ENCODE measurements at places on chromosomes 4 and X. TPM values are rescaled to one million over a fixed set of nuclear protein-coding genes. Genes with fewer than 3 reads are reported as not detected.

The TRIM61 gene
- total RNA-seq = not detected

The GBA3 gene
- not detected for total RNA-seq

DNA sequence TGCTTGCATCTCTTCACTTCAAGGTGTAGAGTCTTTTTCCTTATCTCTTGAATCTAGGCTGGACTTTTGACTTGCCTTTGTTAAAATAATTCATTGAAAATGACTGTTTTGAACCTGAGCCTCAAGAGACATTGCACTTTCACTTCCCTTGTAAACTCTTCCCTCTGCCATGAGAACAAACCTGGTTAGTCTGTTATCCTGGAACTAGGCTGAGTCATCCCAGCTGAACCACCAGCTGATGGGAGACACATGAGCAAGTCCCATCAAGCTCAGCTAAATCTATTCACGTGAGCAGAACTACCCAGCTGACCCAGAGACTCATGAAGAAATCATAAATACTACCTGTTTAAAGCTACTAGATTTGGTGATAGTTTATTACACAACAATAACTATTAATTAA, 202.3 kb upstream of the CENPE start:
- no peak overlapping the region for H3K27ac ChIP-seq
- H3K4me1 ChIP-seq = no peaks in the 10 kb centered on the region
- H3K27me3 ChIP-seq = no peaks in the 10 kb centered on the region

GRCh38 chrX:41150043-41150442, 64.8 kb downstream of the USP9X start:
- no peaks in the 10 kb centered on the region for H3K27me3 ChIP-seq
- H3K4me1 ChIP-seq = peaks cover 45% of the 10 kb centered on the region
- peaks cover 50% of the 10 kb centered on the region for H3K36me3 ChIP-seq
- no peak for DNase-seq
- no peak overlapping the region for H3K27ac ChIP-seq

GRCh38 chr4:151000747-151001429, 14.2 kb downstream of the LRBA start:
- no peak overlapping the region for H3K4me3 ChIP-seq
- no peaks in the 10 kb centered on the region for H3K27me3 ChIP-seq
- no peak overlapping the region for H3K27ac ChIP-seq
- peaks cover 17% of the 10 kb centered on the region for H3K4me1 ChIP-seq
- DNase-seq = no peak

DNA sequence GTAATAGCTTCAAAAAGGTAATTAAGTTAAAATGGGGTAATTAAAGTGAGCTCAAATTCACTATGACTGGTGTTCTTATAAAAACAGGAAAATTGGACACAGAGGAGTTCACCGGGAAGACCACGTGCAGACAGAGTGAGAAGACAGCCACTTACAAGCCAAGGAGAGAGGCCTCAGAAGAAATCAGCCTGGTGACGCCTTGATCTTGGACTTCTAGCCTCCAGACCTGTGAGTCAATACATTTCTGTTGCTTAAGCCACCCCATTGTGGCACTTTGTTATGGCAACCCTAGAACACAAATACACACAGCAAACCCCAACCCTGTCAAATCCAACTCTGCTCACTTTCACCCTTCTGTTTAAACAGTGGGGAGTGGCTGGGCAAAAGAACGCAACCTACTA, 4.1 kb upstream of the CD38 start:
- peaks cover 3% of the 10 kb centered on the region for H3K4me1 ChIP-seq
- no peak for DNase-seq
- H3K27me3 ChIP-seq = no peaks in the 10 kb centered on the region
- no peak overlapping the region for H3K27ac ChIP-seq
- H3K4me3 ChIP-seq = no peak overlapping the region

DNA sequence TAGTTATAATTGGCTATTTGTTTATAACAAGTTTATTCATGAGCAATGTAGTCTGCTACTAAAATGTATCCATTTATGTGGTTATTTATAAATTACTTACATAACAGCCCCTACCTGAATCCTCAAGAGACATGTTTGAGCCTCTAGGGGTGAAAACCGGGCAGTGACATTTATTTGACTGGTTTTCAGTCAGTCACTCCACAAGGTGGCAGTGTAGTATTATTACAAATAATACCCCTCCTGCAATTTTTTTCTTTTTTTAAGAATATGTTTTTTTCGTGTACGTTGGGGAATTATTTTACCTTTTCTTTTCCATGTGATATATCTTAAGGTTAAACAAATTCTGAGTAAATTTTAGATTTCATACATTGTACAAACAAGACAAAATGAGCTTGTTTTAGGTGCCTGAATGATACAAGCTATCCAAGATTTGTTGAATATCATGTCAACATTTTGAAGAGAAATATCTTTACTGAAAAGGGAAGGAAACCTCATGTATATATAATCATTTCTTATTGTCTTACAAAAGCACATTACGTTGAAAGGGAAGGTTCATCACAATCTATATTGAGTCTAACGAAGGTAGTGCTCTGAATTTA, 598.7 kb upstream of the TECRL start:
- no peak overlapping the region for H3K27ac ChIP-seq
- H3K27me3 ChIP-seq = no peaks in the 10 kb centered on the region
- H3K4me3 ChIP-seq = no peak overlapping the region

DNA sequence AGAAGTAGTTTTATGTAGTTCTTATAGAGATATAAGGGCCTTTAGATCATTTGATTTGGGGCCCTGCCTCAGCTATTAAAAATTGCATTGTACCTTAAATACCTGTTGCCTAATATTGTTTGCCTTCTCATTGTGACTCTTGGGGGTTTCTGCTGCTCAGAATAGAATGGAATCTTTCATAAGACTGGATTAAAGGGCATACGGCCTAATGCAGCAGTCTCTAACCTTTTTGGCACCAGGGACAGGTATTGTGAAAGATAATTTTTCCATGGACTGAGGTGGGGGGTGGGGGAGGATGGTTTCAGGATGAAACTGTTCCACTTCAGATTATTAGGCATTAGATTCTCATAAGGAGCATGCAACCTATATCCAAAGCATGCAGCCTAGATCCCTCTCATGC, 46.2 kb downstream of the TMEM164 start:
- H3K4me1 ChIP-seq = no peaks in the 10 kb centered on the region
- H3K27ac ChIP-seq = no peak overlapping the region
- no peak for DNase-seq
- H3K27me3 ChIP-seq = no peaks in the 10 kb centered on the region

- DNase-seq = no peak
- no peaks in the 10 kb centered on the region for H3K36me3 ChIP-seq
- no peaks in the 10 kb centered on the region for H3K27me3 ChIP-seq
- no peaks in the 10 kb centered on the region for H3K4me1 ChIP-seq
- no peak overlapping the region for H3K4me3 ChIP-seq
Observed at GRCh38 chr4:128298852-128299251, 11.2 kb upstream of the PGRMC2 start.

- H3K36me3 ChIP-seq = no peaks in the 10 kb centered on the region
- DNase-seq = no peak
- H3K4me3 ChIP-seq = no peak overlapping the region
- H3K4me1 ChIP-seq = no peaks in the 10 kb centered on the region
- no peak overlapping the region for H3K27ac ChIP-seq
Observed at GRCh38 chr4:180160195-180160983, 2082.8 kb upstream of the TENM3 start.

All from PC-3 (cell line).